Germinal center (tissue), 1 donor: ENCODE measurements at places on chromosomes 12 and 14.

DNA sequence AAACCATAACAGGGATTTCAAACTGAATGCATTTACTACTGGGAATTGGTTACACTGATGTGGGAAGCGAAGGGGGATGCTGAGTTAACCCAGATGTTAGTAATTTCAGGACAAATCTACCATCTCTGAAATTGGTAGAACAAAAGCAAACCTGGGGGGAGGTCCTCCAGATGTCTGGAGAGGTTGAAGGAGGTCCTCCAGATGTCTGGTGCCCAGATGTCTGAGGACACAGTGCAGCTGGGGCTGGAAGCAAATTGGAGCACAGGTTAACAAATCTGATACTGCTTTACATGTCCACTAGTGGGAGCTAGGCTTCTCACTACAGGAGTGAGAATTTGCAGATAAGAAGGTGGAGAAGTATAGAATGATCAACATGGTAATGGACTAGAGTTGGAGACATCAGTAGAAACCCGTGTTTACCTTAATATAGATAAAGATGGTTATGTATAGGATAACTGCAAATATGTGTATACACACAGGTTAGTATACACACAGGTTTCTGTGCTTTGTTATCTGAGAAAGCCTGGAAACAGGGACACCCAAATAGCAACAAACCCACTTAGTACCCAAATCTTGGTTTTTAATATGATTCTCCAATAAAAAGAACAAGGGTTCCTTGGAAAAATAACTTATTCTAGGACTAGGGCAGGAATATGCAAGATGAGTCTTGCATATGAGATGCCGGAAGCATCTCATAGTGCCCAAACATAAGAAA is 162.5 kb downstream of the C12orf50 start:
- no peak for DNase-seq

GRCh38 chr12:52335598-52336262 is 14.5 kb upstream of the KRT83 start:
- DNase-seq, result no peak

GRCh38 chr12:106901276-106901675 is 54.4 kb upstream of the TMEM263 start:
- DNase-seq, result no peak

DNA sequence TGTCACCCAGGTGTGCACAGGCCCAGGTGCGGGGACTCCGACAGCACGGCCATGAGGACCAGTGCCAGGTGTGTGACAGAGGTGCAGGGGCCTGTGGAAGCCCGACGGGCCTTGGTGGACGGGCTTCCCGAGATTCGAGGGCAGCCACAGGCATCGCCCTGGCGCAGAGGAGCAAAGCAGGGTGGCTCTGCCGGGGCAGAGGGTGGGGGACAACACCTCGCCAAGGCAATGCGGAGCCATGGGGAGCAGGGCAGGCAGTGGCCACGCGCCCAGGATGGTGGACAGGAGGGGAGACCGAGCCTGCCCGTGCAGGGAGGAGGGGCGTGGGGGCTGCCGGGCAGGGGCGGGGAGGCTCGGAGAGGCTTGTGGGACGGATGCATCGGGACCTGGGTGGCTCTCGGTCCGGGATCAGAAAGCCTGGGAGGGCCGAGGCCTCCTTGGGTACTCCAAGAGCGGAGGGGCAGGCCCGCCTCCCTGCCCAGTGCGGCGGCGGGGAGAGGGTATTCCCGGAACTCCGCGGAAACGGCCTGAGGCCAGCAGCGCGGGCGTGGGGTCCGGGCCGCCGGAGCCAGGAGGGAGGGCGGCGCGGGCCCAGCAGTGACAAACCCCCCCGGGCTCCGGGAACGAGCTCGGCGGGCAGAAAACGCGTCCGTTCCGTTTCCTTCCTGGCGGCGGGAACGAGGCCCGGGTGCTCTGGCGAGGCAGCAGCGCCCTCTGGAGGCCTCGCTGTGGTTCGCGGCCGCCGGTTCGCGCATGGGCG is 1.6 kb downstream of the TMEM121 start:
- peak; percentile 91 for DNase-seq

DNA sequence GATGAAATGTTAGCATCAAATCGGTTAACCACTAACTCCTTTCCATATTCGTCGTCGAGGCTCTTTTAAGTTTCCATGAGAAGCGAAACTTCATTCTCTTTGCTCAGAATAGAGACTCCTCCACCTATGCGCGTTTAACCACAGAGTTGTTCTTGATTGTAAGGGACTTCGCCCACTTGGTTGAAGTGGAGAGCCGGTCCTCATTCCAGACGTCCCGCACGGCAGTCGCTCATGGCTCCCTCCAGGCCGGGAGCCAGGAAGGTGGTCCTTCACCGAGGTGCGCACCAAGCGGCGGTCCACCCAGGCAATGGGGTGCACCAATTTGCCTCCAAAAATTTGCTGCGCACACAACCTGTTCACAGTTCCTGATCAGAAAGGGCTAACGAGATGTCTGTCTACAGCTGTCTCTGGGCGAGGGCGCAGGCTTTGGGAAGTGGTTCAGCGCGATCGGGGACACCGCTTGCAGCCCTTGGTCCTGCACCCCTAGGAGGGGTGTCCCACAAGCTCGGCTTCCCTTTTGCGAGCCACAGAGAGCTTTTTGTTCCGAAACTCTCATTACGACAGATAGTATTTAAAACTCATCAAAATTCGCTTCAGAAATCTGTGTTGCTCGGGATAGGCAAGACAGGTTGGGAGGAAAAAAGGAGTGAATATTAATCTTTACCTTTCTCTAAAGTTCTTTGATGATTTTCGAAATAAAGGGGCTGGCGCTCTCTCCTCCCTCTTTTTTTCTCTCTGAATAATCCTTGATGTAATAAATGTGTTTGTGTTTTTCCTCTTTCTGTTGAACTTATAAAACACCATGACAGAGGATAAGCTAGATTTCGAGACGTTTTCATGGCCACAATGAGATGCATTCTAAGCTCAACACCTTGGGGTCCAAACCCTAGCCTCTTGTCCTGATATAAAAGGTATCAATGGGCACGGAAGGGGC is 6.4 kb upstream of the ALX1 start:
- DNase-seq, result no peak

- DNase-seq, result no peak
These were observed 40.2 kb downstream of the STAB2 start for GRCh38 chr12:103627189-103627855.

- DNase-seq, result no peak
These were observed 166.5 kb upstream of the GSC start for GRCh38 chr14:94936401-94936892.

DNA sequence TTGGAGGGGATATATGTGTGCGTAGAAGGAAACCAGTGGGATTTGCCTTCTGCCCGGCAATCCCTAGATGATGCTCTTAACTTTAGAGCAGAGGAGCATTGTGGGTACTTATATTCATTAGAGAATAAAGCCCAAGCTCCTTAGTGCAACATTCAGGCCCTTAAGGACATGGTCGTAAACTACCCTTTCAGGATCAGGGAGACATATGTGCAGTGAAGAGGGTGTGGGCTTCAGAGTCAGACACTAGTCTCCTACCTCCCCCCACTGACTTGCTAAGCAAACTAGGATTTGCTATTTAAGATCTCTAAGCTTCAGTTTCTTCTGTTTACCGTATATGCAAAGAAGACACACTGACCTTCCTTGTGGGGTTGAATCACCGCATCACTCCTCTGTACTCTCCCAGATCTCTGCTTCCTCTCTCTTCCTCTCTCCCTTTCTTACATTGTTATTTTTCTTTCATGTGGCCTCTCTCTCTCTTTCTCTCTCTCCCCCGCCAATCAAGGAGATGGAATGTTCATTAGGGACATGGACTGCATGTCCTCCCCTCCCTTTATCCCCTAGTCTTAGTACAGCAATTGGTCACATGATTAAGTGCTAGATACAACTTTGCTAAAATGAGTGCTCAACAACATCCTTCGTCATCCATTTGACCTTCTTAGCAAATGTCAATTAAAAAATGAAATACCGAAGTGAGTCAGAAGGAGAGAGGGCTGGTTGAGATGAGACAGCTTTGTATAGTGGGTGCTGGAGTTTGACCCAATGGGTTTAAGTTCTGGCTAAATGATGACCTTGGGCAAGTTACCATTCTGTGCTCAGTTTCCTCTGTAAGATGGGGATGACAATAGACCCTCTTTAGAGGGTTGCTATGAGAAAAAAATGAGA is 91.7 kb downstream of the TMX1 start:
- no peak for DNase-seq

DNA sequence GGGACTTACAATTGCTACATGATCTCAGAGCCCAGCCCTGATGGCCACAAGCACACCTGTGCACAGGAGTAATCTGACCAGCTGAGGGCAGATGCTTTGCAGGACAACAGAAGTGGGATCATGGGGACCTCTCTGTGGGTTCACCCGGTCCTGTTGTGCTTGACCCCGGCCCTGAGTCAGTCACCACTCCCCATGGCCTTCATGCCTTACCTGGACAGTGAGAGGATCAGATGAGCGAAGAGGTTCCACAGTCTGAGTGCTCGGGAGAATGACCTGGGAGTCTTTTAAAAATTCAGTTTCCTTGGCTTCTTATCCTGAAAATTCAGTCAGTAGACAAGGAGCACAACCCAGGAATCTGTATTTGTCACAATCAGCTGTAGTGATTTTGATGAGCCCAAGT is 88.1 kb downstream of the NTF3 start:
- DNase-seq, result no peak

- no peak for DNase-seq
These were observed 17.4 kb upstream of the RNASE12 start for GRCh38 chr14:20608383-20609110.

DNA sequence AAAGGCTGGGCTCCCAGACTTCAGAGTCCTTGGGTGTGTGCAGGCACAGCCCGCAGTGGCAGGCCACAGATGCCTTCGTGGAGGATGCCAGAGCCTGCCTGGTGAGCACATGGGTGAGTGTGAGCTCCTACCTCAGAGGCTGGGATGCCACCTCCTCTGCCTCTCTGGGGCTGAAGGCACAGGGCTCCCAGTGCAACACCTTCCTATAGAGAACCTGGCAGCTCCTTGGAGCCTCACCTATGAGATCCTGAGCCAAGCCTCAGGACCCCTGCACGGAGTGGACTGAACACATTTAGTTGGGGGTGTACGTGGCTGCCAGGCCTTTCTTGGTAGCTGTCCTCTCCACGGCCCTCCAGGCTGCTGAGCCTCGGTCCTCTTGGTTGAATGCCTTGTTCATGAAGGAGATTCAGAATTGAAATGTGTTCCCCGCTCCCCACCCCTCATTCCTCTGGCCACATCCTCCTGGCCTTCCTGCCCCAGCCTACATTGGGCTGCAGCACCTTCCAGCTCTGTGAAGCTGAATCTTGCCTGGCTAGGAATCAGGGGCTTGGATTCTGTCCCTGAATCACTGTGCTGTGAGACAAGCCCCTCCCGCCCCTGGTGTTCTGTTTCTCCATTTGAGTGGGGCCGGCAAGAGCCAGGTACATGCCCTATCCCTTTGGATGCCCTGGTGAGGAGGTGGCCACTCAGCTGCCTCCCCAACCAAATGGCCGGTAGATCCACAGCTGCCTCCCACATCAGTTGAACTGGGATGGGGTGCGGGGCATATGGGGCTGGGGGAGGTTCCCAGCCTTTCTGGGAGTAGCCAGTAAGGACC is 38.7 kb upstream of the TRAF3 start:
- DNase-seq, result no peak

- DNase-seq, result peak; percentile 67
These were observed 1.0 kb downstream of the ITFG2 start for GRCh38 chr12:2813214-2814185.

DNA sequence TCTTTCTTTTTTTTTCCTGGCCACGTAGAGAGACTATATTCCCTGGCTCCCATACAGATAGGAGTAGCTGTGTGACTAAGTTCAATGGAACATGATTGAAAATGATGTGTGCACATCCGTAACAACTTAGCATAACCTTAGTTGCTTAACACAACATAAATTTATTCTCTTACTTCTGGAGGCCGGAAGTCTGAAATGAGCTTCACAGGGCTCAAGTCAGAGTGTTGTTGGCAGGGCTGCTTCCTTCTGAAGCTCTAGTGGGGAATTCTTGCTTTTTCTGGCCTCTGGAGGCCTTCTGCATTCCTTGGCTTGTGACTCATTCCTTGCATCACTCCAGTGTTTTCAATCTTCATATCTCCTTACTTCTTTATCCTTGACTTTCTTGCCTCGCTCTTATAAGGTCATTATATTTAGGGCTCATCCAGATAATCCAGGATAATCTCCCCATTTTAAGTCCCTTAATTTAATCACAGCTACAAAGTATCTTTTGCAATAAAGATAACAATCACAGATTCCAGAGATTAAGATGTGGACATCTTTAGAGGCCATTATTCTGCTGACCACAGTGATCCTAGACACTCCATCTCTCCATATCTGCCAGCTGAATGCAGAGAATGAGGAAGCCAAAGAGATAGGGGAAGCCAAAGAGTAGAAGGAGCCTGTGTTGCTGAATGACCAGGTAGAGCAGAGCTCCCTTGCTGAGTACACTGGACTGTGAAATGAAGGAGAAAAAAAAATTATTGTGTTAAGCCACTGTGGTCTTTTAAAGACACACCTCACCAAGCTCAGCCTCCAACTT is 21.0 kb upstream of the SNX6 start:
- DNase-seq, result no peak

GRCh38 chr12:130016194-130016593 is 112.4 kb upstream of the TMEM132D start:
- DNase-seq, result no peak

GRCh38 chr12:32486158-32486557 is 86.8 kb downstream of the FGD4 start:
- DNase-seq, result no peak

DNA sequence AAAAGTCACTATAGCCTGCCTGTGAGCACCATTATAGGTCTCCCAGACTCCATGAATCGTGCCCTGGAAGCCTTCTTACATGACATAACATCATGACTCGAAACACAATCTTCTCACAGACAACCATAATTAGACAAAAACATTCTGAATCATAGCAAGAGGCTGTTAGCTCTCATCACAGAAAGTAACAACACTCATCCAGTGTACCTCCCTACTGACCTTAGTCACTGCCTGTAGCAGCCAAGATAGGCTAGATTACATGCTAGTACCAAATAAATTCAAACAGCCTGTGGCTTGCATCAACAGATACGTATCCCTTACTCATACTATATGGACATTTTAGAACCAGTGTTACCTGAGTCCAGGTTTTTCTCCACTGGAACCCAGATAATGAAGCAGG is 663.8 kb upstream of the FOXG1 start:
- DNase-seq, result no peak

DNA sequence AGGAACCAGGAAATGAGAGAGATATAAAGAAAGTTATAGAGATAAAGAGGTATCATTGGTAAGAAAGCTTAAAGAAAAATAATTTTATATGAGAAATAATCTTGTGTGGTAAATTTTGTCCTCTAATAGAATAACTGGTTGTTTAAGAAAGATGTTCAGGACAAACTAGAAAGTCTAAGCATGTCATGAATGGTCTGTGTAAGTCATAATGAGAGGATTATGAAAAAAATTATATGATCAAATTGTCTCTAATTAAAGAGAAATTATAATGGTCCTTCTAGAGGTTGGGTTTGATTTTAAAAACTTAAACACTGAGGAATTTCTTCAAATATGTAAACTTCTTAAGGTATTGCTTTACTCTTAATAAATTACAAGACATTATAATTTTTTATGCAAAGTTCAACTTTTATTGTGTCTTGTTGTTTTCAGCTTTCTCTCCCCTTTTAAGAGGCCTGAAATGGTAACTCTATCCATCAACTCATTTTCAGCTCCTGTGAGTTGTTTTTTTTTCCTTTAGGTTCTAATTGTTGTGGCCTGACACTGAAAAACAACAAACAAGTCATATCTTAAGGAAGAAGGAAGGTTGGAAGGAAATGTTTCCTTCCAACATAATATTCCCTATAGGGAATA is 88.2 kb upstream of the CNOT2 start:
- no peak for DNase-seq
